Stimulated activated CD4-positive, alpha-beta T cell treated with anti-CD3 and anti-CD28 coated beads, Interleukin-1b, Interleukin-23, amount 100 ng/mL, for 4 hours (primary cell): ENCODE measurements at places on chromosomes 16 and 17.

- peak; percentile 77 for DNase-seq
These were observed 3.0 kb downstream of the PFN1 start for GRCh38 chr17:4945176-4945943.

GRCh38 chr17:8837563-8838075, 29.9 kb downstream of the PIK3R6 start:
- DNase-seq, result no peak

DNA sequence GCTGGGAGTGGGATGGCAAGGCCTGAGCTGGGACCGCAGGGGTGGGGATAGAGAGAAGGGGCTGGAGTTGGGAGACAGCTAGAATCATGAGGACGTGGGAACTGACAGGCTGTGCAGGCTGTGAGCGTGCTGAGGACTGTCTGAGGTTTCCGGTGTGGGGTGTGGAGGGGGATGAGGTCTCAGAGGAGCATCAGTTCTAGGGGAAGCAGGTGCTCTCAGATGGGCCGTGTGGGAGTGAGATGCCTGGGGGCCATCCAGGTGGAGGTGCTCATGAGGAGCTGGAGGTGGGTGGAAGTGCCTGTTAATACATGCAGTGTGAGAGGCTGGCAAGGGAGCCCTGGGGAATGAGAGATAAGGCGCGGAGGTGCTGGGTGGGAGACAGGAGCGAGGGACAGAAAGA, 27.2 kb downstream of the HASPIN start:
- no peak for DNase-seq

GRCh38 chr16:22357635-22357971, 16.8 kb downstream of the CDR2 start:
- DNase-seq, result no peak

GRCh38 chr17:4100883-4101756, 41.7 kb downstream of the ZZEF1 start:
- no peak for DNase-seq

GRCh38 chr16:181565-182021, 1.3 kb downstream of the HBQ1 start:
- no peak for DNase-seq

DNA sequence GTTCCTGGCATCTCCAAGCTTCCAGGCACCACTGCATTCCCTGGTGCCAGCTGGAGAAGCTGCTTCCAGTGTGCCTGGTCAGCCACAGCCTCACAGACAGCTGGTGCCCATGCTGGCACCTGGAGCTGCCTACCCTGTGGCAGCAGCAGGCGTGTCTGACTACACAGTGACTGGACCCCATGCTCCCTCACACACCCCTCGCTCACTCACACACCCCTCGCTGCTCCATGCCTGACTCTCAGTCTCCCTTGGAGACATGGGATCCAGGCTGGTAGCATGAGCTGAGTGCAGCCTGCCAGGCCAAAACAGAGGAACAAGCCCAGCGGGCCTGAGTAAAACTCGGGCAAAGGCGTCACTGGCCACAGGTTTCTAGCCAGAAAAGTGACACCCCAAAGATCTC, 59.1 kb upstream of the SMIM36 start:
- no peak for DNase-seq

- no peak for DNase-seq
These were observed 52.5 kb upstream of the WSB1 start for GRCh38 chr17:27241346-27241946.

GRCh38 chr17:31549121-31549524, 157.6 kb downstream of the RAB11FIP4 start:
- DNase-seq, result no peak

DNA sequence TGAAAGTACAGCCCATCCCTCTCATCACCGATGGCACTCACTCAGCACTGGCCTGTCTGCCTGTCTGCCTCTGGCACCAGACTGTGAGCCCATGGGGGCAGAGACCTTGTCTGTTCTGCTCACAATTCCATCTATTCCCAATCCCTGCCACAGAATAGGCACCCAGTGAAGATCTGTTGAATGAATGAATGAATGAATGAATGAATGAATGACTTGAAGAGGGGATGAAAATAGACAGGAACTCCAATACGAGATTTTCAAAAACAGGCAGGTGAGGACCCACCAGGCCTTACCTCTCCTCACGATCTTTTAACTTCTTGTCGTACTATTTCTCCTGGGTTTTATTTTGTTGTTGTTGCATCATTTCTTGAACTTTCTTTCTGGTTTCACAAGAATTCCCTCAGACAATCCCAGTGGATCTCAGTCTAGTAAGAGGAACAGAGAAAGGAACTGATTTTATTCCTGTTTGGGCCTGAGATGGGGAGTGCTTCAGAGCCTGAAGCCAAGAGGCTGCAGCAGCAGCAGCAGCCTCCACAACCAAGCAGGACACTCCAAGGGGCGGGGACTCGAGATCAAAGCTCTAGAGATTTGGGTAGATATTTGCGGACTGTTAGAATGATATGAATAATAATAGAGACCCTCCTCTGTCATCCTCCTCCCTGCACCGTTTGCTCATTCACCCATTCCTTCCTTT, 17.7 kb downstream of the KRT9 start:
- no peak for DNase-seq

DNA sequence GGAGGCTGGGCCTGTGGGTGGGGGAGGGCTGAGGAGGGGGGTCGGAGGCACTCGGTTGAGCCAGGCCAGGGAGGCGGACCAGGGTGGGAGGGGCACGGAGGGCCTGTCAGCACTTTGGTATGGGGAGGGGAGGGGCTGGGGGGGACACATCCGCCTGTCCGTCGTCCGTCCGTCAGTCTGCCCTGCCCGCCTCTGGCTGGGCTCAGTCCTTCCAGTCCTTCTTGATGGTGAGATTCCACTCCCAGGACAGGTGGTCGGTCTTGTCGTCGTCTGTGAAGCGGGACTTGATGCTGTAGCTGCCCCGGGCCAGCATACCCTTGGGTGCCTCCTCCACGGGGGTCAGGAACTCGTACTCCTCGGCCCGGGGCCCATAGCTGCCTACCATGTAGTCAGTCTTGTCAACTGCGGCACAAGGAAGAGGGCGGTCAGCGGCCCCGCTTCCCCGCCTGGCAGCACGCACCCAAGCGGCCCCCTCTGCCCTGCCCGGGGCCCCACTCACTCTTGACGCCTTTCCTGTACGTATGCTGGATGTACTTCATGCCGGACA, 2.4 kb downstream of the ARHGDIA start:
- no peak for DNase-seq

- DNase-seq, result peak; percentile 44
These were observed 21.6 kb downstream of the POLR3E start for GRCh38 chr16:22318690-22319358.
